ENCODE measurements at places on chromosomes 2 and 18.
A peak's percentile ranks its signal among the peaks of the same experiment; 100 is the strongest.

DNA sequence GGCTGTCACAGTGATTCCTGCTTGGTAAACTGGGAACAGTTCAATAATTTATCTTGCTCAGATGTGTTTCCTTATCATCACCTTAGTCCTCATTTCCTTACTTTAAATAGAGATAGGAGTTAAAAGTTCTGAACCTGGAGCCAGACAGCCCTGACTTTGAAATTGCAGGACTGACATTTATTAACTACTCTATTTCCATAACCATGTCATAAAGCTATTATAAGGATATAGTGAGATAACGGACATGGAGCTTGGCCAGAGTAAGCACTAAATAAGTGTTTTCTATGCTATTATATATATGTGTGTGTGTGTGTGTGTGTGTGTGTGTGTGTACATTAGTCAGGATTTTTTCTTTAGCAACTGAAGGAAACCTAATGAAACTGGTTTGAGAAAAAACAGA is 13.1 kb downstream of the NT5DC4 start:
- DNase-seq = no peak

- DNase-seq = no peak
These were observed 13.3 kb upstream of the TGFA start for GRCh38 chr2:70566906-70567305.

GRCh38 chr18:44796429-44797428 is 116.0 kb downstream of the SETBP1 start:
- DNase-seq = no peak

DNA sequence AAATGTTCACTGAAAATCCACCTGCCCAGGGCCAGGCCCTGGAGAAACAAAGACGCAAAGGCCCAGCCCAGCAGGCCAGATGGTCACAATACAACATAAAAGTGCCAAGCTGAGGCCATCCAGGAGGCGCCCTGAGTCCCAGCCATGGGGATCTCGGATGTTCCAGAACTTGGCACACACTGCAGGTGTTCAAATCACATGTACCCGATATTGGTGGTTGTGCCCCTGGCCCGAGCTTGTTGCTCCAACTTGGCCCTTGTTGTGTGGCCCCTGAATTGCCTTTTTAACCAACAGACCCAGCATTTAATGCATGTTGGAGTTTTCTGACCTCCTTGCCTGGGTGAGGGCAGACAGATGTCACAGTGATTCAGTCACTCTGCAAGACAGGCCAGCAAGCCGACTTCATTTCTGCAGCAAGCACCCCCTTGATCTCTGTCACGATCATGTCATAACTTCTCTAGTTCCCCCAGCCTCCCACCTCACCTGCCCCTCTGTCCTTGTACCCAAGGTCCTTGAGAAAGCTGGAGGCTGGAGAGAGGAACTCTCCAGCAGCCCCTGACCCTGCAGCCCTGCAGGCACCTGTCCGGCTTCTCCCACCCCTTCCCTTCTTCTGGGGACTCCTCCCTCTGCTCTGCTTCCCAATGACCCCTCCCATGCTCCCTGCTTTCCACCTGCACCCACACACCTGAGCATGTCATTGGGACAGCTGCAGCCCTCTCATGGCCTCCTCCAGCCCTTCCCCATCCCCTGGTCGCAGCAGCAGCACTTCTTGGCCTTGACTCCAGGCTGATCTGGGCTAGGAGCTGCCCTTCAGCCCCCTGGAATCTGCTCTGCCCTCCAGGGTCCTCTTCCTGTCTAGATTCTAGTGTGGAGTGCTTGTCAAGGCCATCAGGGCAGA is 9.1 kb downstream of the NGEF start:
- no peak for DNase-seq

- DNase-seq = no peak
These were observed 3.6 kb downstream of the DPP4 start for GRCh38 chr2:162070228-162070936.

DNA sequence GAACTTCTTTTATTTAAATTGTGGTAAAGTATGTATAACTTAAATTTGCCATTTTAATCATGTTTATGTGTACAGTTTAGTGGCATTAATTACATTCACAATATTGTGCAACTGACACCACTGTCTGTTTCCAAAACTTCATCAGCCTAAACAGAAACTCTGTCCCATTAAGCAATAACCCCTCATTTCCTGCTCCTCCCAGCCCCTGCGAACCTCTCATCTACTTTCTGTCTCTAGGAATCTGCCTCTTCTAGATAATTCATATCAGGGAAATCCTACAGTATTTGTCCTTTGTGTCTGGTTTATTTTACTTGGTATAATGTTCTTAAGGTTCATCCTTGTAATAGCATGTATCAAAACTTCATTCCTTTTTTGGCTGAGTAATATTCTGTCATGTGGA is 75.1 kb downstream of the BOLA3 start:
- DNase-seq = no peak

- DNase-seq = peak; percentile 28
These were observed 23.7 kb upstream of the NR4A2 start for GRCh38 chr2:156356014-156356754.

GRCh38 chr2:103809415-103809814 is 1044.5 kb upstream of the POU3F3 start:
- no peak for DNase-seq

- no peak for DNase-seq
These were observed 91.8 kb downstream of the MTCL1 start for GRCh38 chr18:8797206-8797605.

GRCh38 chr2:14635391-14635871 is 2.9 kb downstream of the LRATD1 start:
- DNase-seq = peak; percentile 73

DNA sequence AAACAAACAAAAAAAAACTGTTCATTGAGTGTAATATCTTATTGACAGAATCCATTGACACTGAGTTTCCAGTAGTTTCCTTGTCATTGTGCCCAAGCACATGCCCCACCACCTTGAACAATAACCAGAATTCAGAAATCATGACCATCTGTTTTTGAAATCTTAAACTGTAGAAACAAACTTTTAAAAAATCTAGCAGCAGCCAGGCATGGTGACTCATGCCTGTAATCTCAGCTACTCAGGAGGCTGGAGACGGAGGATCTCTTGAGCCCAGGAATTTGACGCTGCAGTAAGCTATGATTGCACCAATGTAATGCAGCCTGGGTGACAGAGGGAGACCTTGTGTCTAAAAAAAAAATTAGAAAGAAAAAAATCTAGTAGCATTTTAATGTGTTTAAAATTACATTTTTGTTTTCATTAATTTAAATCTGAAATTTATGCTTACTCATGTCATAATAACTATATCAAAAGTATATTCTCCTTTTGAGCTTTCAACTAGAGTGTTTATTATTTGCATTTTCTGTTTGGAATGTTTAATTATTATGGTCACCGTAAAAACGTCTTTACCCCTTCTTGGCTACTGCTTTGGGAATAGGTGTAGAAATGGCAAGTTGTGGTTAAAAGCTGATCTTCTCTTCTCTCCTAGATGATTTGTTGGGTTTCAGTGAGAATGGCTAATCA is 25.2 kb upstream of the STON1 start:
- DNase-seq = peak; percentile 27

DNA sequence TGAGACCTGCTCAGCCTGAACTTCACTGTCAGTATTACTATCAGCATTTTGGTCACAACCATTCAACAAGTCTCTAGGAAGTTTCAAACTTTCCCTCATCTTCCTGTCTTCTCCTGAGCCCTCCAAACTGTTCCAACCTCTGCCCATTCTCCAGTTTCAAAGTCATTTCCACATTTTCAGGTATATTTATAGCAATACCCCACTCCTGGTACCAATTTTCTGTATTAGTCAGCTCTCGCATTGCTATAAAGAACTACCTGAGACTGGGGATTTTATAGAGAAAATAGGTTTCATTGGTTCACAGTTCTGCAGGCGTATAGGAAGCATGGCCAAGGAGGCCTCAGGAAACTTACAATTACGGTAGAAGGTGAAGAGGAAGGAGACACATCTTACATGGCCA is 27.3 kb downstream of the KCNF1 start:
- DNase-seq = no peak

- no peak for DNase-seq
These were observed 45.4 kb upstream of the TAF1B start for GRCh38 chr2:9797681-9798556.

GRCh38 chr2:232949016-232949415 is 64.0 kb downstream of the NGEF start:
- peak; percentile 13 for DNase-seq

- DNase-seq = peak; percentile 69
These were observed 2.8 kb downstream of the TMEM169 start for GRCh38 chr2:216084547-216084946.

DNA sequence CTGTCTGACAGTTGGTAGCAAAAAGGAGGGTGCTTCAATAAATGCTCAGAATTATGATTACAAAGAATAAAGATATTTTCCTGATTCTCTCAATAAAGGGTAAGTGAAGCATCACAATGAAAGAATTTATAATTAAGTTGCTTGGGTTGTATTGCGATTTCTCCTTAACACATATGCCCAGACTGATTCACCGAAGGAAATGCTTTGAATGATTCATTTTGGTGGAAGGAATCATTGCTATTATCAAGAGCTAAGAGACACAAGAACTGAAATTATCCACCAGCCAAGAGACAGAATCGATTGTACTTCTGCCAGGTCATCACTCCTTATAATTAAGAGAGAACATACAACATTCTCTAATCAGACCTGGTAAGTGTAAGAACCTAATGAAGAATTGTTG is 301.4 kb downstream of the NR4A2 start:
- no peak for DNase-seq

DNA sequence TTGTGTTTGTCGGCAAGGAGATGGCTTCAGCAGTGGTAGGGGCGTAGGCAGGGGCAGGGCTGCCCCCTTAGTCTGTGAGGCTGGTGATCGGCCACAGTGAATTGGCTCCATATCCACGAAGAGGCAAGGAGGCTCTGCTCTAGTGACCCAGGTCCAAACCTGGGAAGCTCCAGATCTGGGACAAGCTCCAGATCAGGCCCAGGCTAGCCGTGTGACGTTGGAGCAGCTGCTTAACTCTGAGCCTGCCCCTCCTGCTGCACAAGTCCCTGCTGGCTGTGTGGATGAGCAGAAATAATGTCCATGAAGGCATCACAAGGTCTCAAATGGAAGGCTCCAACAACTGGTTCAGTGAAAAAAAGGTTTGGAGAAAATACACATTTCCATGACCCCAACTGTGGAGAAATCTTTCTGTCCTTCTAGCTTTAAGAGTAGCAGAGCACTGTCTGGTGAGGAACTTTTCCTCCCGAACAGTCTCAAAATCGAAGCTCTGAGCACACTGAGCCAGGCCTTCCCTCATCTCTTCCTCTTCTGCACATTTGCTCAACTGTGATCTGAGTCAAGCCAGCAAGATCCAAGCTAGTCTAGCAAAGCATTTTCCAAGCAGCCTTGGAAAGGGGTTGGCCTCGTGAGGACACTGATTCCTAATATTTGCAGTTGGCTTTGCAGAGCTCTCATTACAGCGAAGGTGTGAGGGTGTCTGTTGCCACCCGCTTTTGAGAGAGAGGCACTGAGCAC is 67.0 kb upstream of the TCF7L1 start:
- DNase-seq = peak; percentile 48

- no peak for DNase-seq
These were observed 7.0 kb upstream of the INPP1 start for GRCh38 chr2:190336420-190336819.

DNA sequence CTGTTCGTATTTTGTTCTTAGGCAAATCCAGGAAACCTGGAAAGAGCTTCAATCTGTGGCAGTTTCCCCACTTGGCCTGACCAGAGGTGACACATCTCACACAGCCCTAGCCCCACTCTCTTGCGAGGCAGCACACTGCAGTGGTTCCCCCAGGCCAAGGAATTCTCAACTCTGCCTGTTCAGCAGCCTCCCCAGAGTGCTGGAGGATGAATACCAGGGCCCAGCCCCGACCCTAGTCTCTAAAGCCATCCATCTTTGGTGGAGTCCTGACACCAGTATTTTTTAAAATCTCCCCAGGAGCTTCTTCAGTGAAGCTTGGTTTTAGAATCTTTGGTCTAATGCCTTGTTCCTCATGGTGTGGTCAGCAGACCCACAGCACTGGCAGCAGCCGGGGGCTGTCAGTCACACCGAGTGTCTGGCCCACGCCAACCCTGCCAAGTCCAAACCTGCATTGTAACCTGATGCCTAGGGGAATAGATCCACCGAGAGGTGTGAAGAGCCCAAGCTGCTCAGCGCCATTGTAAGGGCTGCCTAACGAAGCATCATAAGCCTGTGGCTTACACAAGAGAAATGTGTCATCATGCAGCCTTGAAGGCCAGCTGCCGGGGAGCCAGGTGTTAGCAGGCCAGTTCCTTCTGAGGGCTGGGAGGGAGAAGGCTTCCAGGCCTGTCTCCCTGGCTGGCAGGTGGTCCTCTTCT is 428.7 kb upstream of the ID2 start:
- DNase-seq = peak; percentile 70

DNA sequence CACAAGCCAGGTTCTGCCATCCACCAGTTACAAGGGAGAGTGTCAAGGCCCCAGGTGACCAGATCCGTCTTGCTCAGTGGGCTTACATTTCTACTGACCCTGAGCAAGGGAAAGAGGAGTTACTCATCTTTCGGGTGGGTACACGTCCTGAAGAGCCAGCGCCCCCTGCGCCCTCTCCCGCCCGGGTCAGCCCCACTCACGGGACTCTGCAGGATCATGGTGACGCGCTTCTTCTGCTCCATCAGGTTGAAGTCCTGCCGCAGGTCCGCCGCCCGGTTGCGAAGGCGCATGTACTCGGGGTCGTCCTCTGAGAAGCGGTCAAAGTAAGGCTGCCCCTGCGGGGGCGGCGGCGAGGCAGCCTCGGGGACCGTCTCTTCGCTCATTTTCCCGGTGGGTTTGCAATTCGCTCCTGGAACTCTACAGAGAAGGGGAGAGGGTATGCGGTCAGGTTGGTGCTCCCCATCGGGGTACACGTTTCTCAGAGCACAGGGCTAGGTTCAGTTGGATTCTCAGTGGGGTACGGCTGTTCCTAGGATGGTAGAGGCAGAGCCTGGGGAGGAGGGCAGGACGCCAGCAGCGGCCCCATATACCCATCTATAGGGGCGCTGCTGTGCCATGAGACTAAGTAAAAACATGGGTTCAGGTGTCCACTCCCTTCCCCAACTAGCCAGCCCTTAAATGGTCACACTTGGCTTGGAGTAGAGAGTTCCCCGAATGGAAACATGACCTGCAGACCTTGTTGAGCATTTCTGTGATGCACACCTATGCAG is 61.8 kb downstream of the ADD2 start:
- no peak for DNase-seq

DNA sequence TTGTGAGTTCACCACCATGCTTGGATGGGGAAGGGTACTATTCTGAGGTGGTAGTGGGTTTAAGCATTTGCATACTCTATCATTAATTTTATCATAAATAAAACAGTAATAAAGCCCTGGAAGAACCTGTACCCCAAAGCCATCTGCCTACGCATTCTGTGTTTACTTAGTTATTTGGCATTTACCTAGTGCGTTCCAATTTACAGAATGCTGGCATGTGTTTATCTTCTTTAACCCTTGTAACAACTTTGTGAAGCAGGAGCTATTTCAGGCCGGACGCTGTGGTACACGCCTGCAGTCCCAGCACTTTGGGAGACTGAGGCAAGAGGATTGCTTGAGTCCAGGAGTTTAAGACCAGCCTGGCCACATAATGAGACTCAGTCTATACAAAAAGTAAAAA is 17.8 kb upstream of the ODC1 start:
- DNase-seq = no peak

- no peak for DNase-seq
These were observed 101.0 kb downstream of the SLC25A12 start for GRCh38 chr2:171792886-171793580.

- DNase-seq = no peak
These were observed 168.7 kb upstream of the SKOR2 start for GRCh38 chr18:47420130-47420529.

- peak; percentile 69 for DNase-seq
These were observed 50.2 kb downstream of the SMIM21 start for GRCh38 chr18:75377258-75377657.

All from myocyte (in vitro differentiated cells).